ENCODE measurements at places on chromosomes 11 and 22. TPM values are rescaled to one million over a fixed set of nuclear protein-coding genes. Genes with fewer than 3 reads are reported as not detected.

GRCh38 chr11:41377709-41378394 is 81.6 kb downstream of the LRRC4C start:
- DNase-seq = no peak

DNA sequence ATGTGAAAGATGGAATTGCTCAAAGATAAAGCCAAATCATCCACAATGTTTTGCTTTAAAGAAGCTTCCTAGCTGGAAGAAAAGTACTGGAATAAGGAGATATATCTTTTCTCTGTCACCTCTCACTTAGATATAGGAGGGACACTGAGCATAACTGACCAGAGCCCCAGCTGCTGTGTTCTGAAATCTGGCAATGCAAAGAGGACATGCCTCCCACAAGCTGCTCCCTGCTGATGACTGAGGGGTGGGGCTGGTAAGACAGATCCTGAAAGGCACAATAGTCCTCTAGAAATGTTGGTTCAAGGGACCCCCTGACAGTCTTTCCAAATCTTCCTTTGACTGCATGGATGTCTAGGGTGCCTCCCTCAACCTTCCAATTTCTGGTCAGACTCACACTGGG is 67.0 kb downstream of the SC5D start:
- DNase-seq = no peak

DNA sequence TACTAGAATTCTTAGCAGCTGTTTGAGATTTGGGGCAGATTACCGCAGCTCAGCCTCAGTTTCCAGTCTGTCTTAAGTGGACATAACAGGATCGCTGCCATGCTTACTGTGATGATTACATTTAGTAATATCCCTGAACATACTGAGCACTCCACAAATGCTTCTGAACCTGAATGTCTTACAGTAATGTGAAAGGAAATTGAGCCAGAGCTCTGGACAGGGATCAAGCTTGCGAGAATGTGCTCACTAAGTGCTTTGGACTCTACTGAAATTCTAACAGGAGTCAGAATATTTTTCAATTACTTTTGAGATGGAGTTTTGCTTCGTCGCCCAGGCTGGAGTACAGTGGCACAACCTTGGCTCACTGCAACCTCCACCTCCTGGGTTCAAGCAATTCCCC is 118.6 kb upstream of the RASSF10 start:
- no peak for DNase-seq

DNA sequence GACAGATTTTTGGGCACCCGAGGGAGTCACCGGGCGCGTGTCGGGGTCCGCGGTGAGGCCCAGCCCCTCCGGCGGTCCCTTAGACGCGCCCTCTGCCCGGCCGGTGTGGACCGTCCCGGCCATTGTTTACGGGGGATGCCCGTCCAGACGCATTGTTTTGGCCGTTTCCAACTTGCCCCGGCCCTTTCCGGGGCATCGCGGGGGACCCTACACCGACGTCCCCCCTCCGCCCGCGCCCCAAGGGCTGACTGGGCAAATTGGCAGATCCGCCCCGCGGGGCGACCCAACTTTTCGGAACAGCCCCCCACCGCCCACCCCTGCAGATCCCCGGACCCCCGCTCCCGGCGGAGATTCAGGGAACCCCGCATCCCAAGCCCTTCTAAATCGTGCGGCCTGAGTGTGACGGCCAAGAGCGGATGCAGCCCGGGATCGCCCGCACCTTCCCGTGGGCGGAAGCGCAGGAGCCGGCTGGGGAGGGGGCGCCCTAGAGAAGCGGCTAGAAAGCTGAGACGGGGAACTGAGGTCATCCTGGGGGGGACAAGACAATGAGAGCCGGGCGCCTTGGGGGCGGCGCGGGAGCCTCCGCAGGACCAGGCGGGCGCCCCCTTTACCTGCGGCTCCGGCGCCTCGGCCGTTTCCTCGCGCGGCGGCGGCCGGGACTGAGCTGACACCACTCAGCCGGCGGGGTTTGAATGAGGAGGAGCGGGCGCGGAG is 17.1 kb upstream of the CCT8L2 start:
- peak; percentile 73 for DNase-seq

C22orf42 gene
- not detected for total RNA-seq

DNA sequence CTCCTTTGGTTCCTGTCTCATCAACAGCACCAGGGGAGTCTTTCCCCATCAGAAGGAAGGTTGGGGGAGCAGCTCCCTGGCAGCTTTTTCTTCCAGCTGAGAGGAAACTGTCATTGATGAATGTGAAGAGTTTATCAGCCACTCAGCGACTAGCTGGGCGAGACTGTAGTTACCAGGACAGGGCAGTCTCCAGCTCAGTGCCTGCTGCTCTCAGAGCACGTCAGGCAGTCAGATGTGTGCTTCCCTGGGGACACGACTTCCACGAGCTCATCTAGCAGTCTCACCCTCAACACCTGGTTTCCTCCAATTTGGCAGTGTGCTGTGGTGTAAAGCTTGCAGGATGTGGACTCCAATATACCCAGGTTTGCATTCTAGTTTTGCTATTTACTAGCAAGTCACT is 12.5 kb upstream of the C1QTNF4 start:
- DNase-seq = no peak

NCR3LG1 gene
- total RNA-seq = 5.8 TPM

DNA sequence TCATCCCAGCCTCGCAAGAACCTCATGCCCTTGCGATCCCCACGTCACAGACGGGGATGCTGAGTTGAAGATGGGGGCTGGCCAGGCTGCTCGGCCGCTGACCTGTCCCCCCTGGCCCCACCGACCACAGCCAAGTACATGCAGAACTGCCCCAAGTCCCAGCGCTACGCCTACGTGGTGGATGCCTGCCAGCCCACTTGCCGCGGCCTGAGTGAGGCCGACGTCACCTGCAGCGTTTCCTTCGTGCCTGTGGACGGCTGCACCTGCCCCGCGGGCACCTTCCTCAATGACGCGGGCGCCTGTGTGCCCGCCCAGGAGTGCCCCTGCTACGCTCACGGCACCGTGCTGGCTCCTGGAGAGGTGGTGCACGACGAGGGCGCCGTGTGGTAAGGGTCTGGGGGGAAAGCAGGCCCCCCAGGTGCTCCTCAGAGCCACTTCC is 10.0 kb downstream of the MUC5B start:
- peak; percentile 68 for DNase-seq

GRCh38 chr11:61080986-61081590 is 21.2 kb upstream of the CD5 start:
- no peak for DNase-seq

DAGLA gene
- 9.4 TPM for total RNA-seq

CREB3L1 gene
- total RNA-seq = 37.8 TPM

GRCh38 chr11:44743959-44744557 is 17.3 kb downstream of the TSPAN18 start:
- no peak for DNase-seq

MUC15 gene
- 17.8 TPM for total RNA-seq

GRCh38 chr11:6642957-6643356 is 12.7 kb downstream of the DCHS1 start:
- DNase-seq = no peak

- peak; percentile 73 for DNase-seq
Measured at GRCh38 chr22:50620593-50621355, 7.2 kb downstream of the ARSA start.

KDM4E gene
- not detected for total RNA-seq

- no peak for DNase-seq
Measured at GRCh38 chr11:81373986-81374385, 1359.7 kb downstream of the FAM181B start.

TTC36 gene
- 9.4 TPM for total RNA-seq

GRCh38 chr22:41197038-41197972 is 7.8 kb upstream of the L3MBTL2 start:
- peak; percentile 88 for DNase-seq

- DNase-seq = no peak
Measured at GRCh38 chr11:119772641-119773415, 43.8 kb upstream of the NECTIN1 start.
